Stimulated activated CD8-positive, alpha-beta memory T cell treated with anti-CD3 and anti-CD28 coated beads, Interleukin-7, amount 100 ng/mL, for 1 hour (primary cell): ENCODE measurements at places on chromosomes 5 and 9.

GRCh38 chr5:93654676-93655075, 71.7 kb downstream of the NR2F1 start:
- no peak for DNase-seq

DNA sequence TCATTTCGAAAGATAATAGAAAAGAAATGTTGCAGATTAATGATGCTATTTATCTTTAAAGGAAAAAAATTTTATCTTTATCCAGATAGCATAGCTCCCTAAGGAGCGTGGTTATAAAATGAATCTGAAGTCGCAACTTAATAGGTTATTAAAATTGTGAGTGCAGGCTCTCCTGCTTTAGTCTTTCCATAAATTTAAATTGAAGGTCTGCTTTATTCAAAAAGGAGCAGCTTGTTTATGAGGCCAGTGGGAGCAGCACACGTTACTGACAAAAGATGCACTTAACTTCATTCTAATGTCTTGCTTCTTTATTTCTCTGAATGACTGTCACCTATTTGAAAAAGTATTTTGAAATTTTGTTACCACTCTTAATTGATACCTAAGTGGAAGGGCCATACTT, 95.0 kb downstream of the ZCCHC7 start:
- no peak for DNase-seq

DNA sequence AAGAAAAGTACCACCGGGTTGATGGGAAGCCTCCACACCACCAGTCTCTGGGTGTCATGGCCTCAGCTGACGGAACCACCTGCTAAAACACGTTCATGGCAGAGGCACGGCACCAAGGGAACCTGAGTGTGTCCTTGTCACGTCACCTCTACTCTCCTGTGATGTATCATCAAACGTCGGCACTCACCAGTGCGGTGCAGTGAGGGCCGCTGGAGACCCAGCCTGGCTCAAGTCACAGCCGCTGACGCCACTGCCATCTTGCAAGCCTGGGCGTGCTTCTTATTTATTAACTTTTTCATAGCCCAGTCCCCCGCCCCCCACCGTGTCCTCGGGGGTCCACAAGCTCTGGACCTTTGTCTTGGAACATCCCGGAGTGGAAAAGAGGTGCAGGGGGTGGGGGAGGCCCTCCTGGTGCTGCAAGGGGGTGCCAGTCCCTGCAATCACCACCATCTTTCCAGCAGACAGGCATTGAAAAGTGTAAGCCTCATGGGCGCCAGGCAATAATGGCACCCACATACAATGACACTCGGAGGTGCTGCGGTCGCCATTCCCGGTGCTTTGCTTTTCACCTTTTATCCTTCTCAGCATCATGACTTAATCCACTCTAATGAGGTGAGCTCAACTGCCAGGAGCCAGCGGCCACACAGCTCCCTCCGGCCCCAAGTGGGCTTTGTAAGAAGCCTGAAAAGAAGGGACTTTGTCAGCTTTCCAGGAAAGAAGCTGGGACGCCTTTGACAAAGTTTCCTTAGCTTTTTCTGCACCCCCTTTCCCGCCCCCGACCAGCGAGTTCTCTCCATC, 202.3 kb upstream of the IRX1 start:
- DNase-seq = no peak

DNA sequence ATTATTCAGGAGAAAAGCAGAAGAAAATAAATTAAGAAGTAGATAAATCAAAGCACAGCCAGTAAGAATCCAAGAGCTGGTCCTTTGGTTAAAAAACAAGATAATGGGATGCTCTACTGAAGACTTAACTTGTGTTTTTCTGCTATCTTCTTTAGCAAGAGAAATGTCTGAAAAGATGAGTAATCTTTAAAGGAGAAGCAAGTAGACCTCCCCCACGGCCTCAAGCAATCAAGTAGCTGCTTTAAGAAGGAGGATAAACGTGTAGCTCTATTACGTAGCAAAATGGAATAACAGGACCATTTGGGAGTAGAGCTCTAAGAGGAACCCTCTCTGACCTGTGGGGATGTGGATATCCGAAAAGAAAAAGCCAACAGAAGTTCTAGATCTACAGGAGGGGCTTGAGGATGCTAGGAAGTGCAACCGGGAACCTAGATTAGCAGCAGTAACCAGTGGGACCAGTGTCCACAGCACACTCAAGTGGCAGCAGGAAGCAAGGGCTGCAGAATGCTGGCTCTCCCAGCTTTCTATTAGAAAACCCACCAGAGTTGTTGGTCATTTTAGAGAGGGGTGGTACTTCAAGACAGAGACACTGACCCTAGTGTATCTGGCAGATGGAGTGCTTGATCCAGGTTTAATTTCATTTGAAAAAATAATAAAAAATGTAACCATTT, 185.4 kb downstream of the GABBR2 start:
- DNase-seq = no peak

DNA sequence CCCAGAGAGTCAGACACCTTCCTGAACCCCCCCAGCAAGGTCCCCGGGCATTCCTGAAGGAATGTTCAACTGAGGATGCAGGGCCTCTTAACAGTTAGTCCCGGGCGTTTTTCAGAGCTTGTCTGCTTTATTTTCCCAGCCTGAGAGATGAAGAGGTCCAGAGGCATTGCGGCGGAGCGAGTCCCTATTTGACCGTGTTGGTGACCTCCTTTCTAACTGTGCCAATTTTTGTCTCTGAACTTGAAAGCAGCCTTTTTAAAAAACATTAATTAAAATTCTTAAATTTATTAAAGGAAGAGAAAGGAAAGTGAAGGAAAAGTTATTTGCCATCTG, 433 bp upstream of the PTAR1 start:
- peak; percentile 4 for DNase-seq

DNA sequence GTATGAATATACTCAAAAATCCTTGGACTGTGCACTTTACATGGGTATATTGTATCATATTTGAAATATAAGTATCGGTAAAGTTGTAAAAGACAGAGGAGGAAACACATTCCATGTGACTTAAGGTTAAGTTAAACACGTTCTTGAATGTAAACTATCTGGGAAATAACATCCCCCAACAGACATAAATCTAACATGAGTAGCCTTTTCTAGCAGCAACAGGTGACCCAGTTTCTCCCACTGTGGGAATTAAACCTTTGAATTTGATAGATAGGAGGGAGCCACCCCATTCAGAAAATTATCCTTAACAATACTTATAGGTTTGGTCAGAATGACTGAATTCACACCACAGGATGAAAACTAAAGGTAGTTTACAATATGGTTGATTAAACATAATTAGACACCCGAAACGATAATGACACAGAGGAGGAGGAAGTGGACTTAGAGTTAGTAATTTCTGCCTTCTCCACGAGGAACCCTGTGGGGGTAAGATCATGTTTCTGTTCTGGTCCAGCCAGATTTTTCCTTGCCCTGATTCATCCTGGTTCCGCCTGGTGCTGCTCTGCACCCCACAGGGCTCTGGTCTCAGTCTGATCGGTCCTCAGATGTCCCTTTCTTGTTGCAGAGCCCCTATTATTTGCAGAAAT, 84.6 kb upstream of the DNAH5 start:
- DNase-seq = no peak

GRCh38 chr5:422323-423232, 20.4 kb upstream of the EXOC3 start:
- no peak for DNase-seq

DNA sequence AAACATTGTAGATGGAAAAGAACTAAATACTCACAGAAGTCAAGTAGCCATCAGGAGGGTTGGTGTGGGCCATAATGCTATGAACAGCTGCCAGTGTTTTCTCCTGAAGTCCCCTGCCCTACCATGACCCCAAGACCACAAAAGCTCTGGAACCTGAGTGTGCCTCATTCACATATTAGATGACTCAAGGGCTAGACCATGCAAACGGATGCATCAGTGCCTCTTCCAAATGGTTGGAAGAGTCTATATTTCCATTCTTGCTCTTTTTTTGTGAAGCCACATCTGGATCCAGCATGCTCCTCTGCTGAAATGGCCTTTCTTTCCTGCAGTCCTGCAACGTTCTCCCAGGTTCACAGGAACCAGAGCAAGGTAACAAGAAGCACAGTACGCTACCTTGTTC, 136.6 kb upstream of the EPB41L4A start:
- DNase-seq = no peak

DNA sequence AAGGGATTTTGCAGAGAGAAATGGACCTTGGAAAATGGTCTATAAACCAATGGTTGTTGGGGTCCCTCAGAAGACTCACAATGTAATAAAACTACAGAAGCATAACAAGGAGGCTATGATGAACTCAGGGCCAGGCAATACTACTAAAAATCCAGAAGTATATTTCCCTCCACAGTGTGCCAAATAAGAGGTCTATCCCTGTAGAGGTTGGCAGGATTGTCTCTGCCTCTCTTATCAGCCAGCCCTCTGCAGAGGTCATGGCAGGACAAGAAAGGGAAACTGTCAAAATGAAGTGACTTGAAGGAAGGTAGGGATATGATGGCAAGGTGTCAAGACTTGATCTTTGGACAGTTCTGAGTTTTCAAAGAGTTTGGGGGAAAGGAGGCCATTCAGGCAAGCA, 115.7 kb upstream of the NR5A1 start:
- no peak for DNase-seq

- no peak for DNase-seq
Measured at GRCh38 chr9:3441197-3441816, 84.5 kb downstream of the RFX3 start.

DNA sequence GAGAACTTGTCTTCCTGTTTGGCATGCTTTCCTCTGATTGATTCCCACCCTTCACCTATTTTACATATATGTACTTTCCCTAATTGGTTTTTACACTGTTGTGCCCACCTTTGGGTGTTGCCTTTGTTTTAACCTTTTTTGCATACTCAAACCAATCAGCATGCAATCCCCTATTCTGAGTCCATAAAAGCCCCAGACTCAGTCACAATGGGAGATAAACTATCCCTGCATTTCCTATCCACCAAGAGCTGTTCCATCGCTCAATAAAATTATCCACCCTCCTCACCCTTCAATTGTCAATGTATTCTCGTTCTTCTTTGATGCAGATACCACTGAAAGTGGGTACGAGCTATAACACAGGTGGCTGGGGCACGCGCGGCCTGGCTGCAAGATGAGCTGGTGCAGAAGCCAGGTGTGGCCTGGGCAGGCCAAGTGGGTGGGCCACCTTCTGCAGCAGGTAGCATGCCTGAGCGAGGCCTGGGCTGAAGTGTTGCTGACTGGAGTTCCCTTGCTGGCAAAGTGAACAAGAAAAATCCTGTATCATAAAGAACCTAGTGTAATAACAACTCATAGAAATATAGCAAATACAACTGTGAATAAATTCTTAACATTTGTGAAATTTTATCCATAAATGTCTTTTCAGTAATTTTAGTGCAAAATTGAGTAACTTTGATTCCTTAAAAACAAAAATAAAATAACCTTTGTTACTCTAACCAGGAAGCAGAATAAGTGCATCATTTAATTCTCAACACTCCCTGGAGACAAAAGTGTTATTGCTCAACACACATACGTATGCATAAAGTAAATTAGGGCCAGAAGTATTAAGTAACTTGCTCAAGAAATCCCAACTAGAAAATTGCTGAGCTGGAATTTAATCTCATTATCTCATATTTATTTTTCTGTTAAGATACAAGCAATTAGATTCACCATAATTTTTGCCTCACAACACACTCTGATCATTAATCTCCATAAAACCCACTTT, 685.3 kb upstream of the EDIL3 start:
- DNase-seq = no peak

DNA sequence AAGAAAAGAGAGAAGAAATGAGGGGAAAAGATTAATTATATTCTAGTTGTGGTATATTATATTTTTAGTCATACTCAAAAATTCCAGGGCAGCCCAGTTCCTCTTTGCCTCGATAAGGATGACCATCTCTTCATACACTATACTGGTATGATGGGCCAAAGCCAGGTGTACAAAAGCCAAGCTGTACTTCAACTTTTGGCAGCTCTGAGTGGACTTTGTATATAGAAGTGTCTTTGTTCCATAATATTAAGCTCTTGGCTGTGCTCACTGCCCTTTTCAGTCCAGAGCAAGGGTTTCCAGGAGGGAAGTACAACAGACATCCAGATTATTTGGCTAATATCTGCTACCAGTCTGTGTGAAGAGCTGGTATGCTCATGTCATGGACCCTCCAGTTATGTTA, 934.3 kb upstream of the CDH10 start:
- DNase-seq = no peak

DNA sequence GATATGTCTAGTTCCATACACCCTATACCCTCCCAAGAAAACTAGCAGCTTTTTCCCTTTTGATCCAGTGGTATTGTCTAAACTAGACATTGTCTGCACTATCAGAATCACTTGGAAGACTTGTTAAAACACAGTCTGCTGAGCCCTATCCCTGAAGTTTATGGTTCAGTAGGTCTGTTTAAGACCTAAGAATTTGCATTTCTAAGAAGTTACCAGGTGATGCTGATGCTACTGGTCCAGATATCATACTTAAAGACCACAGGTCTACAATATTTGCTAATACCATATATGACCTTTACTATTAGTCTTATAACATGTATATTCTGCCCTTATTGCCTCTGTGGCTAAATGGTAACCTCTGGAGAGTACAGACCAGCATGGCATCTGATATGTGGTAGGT, 23.3 kb downstream of the SKIC3 start:
- DNase-seq = no peak

DNA sequence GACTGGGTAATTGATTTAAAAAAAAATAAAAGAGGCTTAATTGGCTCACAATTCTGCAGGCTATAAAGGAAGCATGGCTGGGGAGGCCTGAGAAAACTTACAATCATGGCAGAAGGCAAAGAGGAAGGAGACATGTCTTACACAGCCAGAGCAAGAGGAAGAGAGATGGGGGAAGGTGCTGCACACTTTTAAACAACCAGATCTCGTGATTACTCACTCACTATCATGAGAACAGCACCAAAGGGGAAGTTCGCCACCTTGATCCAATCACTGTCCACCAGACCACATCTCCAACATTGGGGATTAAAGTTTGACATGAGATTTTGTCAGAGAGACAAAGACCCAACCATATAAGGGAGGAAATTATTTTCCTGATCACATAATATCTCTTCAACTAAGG, 138.8 kb upstream of the NR4A3 start:
- DNase-seq = no peak

DNA sequence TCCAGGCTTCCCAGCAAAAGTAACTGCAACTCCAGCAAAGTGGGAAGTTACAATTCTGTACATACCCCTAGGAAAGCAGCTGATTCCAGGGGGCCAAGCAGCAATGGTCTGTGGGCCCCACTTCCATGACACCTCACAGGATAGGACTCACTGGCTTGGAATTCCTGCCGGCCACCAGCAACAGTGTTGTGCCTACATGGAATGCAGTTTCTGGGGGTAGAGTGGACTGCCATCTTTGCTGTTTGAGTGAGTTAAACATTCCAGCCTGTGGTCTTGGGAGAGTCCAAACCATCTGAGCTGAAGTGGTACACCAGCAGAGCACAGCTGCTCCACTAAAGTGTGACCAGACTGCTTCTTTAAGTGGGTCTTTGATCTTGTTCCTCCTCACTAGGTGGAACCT, 13.4 kb upstream of the FBN2 start:
- no peak for DNase-seq

- DNase-seq = no peak
Measured at GRCh38 chr5:168552146-168552545, 23.0 kb downstream of the FBLL1 start.

DNA sequence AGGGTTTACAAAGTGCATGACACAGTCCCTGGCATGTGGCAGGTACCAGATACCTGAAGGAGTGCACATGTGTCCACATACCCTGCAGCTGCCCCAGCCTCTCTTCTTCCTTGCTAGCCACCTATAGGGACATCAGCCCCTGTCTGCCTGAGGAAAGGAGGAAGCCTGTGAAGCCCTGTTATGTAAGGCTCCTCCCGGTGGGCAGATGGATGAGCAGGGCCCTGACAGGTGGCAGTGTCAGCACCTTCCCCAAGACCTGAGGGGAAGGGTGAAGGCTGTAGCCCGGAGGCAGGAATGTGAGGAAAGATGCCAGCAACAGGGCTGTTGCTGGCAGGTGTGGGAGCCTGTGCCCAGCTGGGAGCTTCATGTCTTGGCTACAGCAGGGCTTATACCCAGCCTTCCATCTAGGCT, 21.7 kb downstream of the TCF7 start:
- DNase-seq = no peak
